ENCODE measurements at places on chromosomes 6 and 20. TPM values are rescaled to one million over a fixed set of nuclear protein-coding genes. Genes with fewer than 3 reads are reported as not detected.

Gene RNF146
- 14.3 TPM for total RNA-seq

Gene XKR7
- not detected for total RNA-seq

GRCh38 chr20:21577551-21577950 is 63.7 kb upstream of the NKX2-2 start:
- no peak for ATAC-seq

DNA sequence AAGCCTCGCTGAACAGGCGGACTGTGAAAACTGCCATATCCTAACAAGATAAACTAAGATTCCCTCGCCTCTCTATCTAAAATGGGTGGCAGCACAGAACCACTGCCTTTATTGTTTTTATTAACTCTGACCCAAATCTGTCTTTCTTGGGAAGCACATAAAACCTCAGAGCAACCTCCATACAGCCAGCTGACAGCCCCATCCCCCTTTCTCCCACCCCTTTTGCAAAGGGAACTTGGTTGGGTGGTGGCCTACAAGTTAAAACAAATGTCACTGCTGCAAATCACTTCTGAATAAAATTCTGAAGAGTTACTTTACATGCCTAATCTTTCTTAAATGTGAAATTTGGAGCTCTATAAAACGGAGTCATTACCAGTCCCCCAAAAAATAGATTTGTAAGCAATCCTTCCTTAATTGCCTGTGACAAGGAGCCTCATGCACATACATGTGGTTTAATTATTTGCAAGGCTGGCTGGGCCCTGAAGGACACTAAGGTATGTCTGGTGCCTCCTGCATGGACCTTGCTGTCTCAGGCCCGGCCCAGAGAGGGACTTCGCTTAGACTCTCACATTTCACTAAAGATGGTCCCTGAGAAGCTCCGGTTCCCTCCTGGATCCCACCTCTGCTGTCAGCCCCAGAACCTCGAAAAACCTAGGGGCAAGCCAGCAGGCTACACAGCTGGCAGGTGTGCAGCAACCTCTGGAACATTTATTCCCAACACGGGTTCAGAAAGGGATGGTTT is 21.7 kb downstream of the PXDC1 start:
- no peak for ATAC-seq

GRCh38 chr20:45863543-45864470 is 6.4 kb downstream of the ZSWIM3 start:
- ATAC-seq, result peak; percentile 32

- ATAC-seq, result no peak
Observed at GRCh38 chr6:149842331-149842730, 21.8 kb downstream of the LRP11 start.

Gene RAET1L
- 30.4 TPM for total RNA-seq

- ATAC-seq, result no peak
Observed at GRCh38 chr6:111185954-111186353, 98.7 kb downstream of the SLC16A10 start.

Gene CYP39A1
- 3.4 TPM for total RNA-seq

Gene ZNFX1
- 10.7 TPM for total RNA-seq

DNA sequence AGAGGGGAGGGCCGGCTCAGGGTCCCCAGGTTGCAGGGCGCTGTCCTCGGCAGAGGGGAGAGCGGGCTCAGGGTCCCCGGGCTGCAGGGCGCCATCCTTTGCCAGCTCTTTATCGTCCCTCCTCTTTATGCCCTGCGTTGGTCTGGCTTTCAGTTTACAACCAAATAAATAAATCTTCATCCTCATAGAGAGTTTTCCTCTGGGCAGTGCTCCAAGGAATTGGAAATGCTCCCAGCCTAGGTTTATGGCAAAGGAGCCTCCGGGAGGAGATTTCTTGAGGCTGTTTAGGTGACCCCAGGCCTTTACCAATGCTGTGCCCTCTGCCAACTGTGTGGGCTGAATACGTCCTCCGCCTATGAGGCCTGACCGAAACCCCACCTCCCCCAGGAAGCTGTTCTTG is 60.2 kb downstream of the CHMP4B start:
- no peak for ATAC-seq

Gene HUS1B
- 0.40 TPM for total RNA-seq

Gene ANGPT4
- 0.08 TPM for total RNA-seq

GRCh38 chr6:26468829-26469228 is 11.1 kb downstream of the BTN2A1 start:
- no peak for ATAC-seq

DNA sequence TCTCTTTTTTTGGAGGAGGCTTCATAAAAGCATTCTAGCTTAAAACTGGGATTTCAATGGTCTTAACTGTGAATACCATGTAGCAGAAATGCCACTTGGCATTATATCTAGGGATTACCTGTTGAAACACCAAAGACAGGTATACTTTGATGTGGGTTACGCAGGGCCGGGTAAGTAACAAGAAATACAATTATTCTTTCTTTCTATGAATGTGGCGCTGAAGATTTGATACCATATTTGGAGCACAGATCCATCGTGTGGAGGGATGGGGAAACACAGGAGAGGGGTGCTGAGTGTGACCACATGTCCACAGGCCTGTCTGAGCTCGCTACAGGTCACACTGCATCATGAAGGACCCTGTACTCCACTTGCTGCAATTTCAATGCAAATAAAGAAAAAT is 257.8 kb downstream of the GMPR start:
- peak; percentile 66 for ATAC-seq

DNA sequence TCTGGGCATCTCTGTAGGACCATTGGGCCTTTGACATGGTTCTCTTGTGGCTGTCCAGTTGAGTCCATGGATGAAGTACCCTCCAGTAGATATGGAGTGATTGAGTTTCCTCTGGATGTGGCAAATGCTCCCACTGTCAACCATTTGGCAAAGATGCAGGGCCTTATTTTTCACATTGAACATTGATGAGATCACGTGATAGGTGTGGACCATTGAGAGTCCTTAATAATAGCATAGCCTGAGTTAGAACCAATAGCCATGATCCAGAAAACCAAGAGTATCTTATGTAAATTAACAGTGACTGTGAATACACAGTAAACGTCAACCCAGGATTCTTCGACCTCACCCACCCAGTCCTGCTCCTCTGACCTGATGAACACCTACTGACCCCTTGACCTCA is 3.0 kb upstream of the PERP start:
- no peak for ATAC-seq

GRCh38 chr6:43714311-43715055 is 26.9 kb upstream of the MRPS18A start:
- no peak for ATAC-seq

DNA sequence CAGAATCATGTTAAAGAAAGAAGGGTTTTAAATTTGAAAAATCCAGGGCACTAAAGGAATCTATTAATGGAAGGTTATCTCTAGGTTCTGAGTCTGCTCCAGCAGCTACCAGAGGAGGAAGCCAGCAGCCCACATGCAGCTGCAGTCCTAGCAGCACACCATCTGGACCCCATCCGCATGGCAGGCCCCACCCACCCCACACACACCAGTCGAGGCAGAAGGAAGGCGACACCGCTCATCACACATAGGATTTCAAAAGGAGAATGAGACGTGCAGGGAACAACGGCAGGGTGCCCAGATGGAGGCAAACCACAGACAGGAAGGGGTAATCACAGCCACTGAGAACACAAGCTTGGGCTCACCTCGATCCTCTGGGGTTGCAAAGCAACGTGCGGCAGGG is 78.9 kb downstream of the GINS1 start:
- no peak for ATAC-seq

Gene HNF4A
- total RNA-seq, result not detected

- ATAC-seq, result peak; percentile 80
Observed at GRCh38 chr6:150987371-150987828, 121.9 kb downstream of the MTHFD1L start.

- ATAC-seq, result no peak
Observed at GRCh38 chr6:148140772-148141557, 201.7 kb upstream of the SASH1 start.

Gene FAM209B
- 0.44 TPM for total RNA-seq

GRCh38 chr6:79234150-79235022 is at the start of gene HMGN3:
HMGN3 (minus strand) TSS chr6:79234682.
- peak; percentile 97 for ATAC-seq

- ATAC-seq, result no peak
Observed at GRCh38 chr6:4563156-4563555, 213.0 kb upstream of the CDYL start.

DNA sequence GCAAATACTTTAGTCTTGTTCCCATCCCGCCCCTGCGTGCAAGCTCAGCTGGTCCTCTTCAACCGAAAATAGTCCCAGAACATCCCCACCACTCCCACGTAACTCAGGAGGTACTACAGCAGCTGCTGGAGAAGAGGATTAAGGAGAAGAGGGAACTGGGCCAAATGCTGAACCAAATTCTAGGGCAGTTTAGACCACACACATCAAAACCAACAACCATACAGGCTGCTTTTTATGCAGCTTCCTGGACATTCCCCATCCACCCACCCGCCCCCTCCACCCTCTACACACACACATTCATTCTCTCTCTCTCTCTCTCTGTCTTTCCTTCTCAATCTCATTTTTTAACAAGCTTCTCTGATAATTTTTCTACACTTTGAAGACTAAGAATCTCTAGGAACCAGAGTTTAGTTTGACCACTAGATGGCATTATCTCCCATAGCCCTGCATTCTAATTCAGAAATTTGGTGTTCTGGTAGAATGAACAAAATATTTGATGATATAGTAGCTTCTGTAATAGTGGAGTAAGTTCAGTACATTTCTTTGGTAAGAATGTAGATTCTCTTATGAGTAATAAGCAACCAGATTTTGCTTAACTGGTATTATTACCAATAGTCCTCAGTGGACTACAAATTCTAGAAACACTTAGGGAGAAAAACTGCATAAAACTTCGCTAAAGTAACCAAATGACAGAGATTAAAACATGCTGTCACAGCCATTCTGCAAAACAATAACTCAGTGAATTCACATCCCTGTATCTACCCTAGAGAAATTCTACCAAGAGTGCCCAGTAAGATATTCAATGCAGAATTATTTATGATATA is 52.1 kb upstream of the BEND6 start:
- no peak for ATAC-seq

Gene GNRH2
- total RNA-seq, result not detected

DNA sequence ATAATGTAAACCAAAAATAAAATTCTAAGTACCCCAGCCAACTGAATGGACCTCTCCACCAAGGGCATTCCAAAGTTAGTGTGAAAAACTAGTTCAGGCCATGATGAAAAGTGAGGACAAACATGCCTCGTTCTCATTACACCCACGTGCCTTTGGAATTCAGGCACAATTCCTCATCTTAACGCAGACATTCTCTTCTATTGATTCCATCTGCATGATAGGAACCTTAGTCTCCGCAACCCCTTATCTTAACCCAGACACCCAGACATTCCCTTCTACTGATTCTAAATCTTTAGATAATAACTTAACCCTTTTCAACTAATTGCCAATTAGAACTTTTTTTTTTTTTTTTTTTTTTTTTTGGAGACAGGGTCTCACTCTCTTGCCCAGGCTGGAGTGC is 7.6 kb upstream of the SERPINB6 start:
- ATAC-seq, result no peak

Gene SNAP25
- total RNA-seq, result 0.08 TPM

GRCh38 chr6:22801831-22802230 is 232.5 kb downstream of the HDGFL1 start:
- no peak for ATAC-seq

GRCh38 chr6:80519811-80520594 is 413.5 kb downstream of the BCKDHB start:
- no peak for ATAC-seq

- no peak for ATAC-seq
Observed at GRCh38 chr20:45297786-45298497, 8.7 kb upstream of the RBPJL start.

DNA sequence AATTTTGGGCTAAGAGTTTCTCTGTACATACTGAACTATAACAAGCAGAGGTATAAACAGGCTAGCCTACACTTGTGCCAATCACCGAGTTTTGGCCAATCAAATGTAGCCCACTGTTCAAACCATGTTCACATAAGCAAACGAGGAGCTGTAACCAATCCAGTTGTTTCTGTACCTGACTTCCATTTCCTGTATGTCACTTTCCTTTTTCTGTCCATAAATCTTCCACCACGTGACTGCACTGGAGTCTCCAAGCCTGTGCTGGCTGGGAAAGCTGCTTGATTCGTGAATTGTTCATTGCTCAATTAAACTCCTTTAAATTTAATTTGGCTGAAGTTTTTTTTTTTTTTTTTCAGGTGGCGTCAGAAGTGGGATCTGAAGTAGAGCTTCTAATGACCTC is 332.9 kb downstream of the RNF144B start:
- ATAC-seq, result no peak

DNA sequence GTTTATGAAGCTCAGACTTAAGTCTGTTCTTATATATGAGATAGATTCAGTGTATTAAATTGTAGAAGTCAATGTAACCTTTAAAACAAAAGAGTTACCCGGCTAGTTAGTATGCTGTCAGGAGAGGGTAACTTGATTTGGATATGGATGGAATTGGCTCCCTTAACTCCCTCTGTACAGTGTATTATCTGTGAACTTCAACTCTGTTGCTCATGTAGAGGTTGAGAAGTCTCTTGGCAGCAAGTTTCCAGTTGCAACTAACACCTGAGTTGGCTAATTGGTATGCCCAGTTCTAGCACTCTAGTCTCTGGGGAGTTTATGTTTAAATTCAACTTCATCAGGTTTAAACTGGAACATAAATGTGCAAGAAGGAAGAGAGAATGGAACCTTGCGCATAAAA is 111.0 kb downstream of the NCOA3 start:
- ATAC-seq, result no peak

- ATAC-seq, result no peak
Observed at GRCh38 chr6:166597711-166598440, 11.4 kb upstream of the RAMACL start.

Data from esophagus mucosa (tissue), 1 donor.